ENCODE measurements at places on chromosomes 12 and 14. TPM values are rescaled to one million over a fixed set of nuclear protein-coding genes. Genes with fewer than 3 reads are reported as not detected.

SYNDIG1L gene
- 0.58 TPM for total RNA-seq

DPF3 gene
- total RNA-seq = 1.3 TPM

C3AR1 gene
- not detected for total RNA-seq

ZDHHC22 gene
- not detected for total RNA-seq

KLRD1 gene
- 0.81 TPM for total RNA-seq

C1R gene
- total RNA-seq = 45.1 TPM

ASPG gene
- 4.0 TPM for total RNA-seq

C12orf60 gene
- total RNA-seq = 1.3 TPM

KRT73 gene
- not detected for total RNA-seq

GRCh38 chr12:48024735-48025134 is 20.5 kb upstream of the COL2A1 start:
- no peaks in the 10 kb centered on the region for H3K36me3 ChIP-seq
- H3K27me3 ChIP-seq = no peaks in the 10 kb centered on the region
- no peak for DNase-seq

GRCh38 chr12:21631367-21631766 is 26.3 kb downstream of the LDHB start:
- H3K27me3 ChIP-seq = no peaks in the 10 kb centered on the region
- no peak overlapping the region for H3K27ac ChIP-seq
- H3K4me1 ChIP-seq = no peaks in the 10 kb centered on the region
- DNase-seq = no peak
- peaks cover 25% of the 10 kb centered on the region for H3K36me3 ChIP-seq

DNA sequence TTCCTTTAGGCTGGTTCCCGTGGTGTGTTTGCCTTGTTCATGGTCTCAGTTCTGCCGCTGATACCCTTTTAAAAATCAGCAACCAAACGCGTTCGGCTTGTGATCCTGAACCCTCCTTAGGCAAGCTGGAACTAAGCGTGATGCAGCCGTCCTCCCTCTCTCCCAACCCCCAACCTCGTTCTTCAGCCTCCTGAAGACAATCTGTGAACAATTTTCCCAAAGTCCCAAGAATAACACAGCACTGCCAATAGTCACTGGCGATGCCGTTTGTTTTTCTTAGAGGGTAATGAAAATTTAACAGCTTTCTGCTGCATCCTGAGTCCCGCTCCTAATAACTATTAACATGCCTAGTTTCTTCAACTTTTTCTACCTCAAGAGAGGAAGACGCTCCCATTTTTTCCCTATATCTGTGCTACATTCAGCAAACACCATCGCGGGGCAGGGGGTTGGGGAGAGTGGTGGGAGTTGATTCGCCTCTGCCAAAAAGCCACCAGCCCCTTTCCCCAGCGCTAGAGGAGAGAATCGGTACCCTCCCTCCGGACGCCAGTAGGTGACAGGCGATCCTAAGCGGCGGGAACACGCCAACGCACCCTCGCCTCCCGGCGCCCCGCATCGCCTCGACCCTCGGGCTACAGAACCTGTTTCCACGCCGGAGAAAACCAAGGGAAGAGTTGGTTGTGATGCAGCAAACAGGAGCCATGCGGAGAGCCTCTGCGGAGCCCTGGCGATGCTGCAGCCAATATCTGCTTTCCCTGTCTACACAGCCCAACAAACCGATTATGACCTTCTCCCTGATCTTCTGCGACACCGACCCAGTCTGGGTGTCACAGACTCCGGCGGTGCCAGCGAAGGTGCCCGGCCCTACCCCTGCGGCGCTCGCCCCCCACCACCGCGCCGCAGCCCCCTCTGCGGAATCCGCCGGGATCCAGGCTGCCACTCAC is 752 bp downstream of the PRICKLE1 start:
- no peaks in the 10 kb centered on the region for H3K36me3 ChIP-seq
- peak overlapping the region; percentile 88 for H3K4me3 ChIP-seq
- DNase-seq = peak; percentile 70
- H3K27ac ChIP-seq = peak overlapping the region; percentile 92
- H3K4me1 ChIP-seq = peaks cover 45% of the 10 kb centered on the region
- no peaks in the 10 kb centered on the region for H3K27me3 ChIP-seq

DNA sequence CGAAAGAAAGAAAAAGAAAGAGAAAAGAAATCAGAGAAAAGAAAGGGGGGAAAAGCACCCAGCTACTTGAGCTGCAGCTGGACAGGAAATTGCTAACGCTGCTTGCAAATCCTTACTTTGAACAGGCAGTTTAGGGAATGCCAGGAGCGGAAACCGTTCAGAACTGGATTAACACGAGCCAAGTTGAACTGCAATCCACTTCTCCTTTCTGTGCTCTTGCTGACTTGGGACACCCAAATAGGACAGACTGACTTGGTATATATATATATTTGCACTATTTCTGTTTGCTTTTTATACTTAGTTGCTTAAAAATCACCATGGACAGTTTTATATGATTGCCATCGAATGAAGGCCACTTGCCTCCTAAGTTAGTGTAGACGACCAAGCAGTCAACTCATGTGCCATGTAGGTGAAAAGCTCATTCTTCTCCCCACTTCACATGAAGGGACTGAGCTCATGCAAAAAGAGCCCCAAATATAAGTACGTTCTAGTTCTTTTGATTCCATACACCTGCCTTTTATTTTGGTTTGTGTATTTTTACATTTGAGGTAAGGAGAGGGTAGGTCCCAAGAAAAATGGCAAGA is 5.5 kb downstream of the DUSP6 start:
- H3K36me3 ChIP-seq = no peaks in the 10 kb centered on the region
- H3K27me3 ChIP-seq = peaks cover 40% of the 10 kb centered on the region
- H3K4me3 ChIP-seq = no peak overlapping the region
- DNase-seq = no peak

DNA sequence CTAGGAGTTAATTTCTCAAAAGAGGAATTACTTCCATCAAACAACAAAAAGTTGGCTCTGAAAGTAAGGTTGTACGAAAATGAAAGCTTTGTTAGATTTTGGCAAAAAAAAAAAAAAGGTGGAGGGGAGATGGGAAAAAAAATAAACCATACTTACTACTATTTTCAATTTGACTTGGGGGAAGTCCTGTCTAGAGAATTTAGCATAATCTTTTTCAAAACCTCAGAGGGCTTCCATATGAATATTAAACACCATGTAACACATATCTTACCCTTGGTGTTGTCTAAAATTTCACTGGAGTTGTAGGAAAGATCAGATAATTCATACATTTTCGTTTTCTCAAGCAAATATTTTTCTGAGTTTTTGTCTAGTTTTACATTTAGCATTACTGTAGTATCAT is 17.5 kb downstream of the GRIP1 start:
- peaks cover 9% of the 10 kb centered on the region for H3K4me1 ChIP-seq
- no peak for DNase-seq
- no peak overlapping the region for H3K4me3 ChIP-seq

- H3K4me1 ChIP-seq = peaks cover 32% of the 10 kb centered on the region
- no peaks in the 10 kb centered on the region for H3K36me3 ChIP-seq
- H3K27me3 ChIP-seq = no peaks in the 10 kb centered on the region
- DNase-seq = no peak
Measured at GRCh38 chr12:116294454-116295165, 17.1 kb upstream of the MED13L start.

GRCh38 chr12:53981634-53982565 is 3.0 kb upstream of the HOXC10 start:
- H3K4me3 ChIP-seq = no peak overlapping the region
- H3K36me3 ChIP-seq = peaks cover 3% of the 10 kb centered on the region

- H3K27me3 ChIP-seq = no peaks in the 10 kb centered on the region
- no peak overlapping the region for H3K27ac ChIP-seq
- DNase-seq = no peak
Measured at GRCh38 chr12:75660107-75660530, 148.7 kb upstream of the KRR1 start.

DNA sequence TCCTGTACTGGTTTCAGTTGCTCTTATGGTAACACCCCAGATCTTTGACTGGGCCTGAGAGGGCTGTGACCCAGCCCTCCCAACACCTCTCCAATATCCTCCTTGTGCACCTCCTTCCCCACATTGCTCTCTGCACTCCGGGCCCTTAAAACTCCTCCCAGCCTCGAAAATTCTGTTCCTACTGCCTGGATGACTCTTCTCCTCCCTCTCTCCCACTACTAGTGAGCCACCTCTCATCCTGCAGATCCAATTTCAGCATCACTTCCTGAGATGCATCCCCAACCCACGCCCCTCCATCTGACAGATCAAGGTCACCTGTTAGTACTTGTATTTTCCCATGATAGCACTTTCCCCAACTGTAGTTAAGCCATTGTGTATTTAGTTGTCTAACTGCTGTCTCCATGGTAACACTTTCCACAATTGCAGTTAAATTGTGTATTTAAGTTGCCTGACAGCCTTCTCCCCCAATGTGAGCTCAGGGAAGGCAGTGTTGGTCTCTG is 11.5 kb upstream of the NT5DC3 start:
- no peaks in the 10 kb centered on the region for H3K27me3 ChIP-seq
- DNase-seq = no peak
- peak overlapping the region; percentile 79 for H3K27ac ChIP-seq
- no peaks in the 10 kb centered on the region for H3K36me3 ChIP-seq

DNA sequence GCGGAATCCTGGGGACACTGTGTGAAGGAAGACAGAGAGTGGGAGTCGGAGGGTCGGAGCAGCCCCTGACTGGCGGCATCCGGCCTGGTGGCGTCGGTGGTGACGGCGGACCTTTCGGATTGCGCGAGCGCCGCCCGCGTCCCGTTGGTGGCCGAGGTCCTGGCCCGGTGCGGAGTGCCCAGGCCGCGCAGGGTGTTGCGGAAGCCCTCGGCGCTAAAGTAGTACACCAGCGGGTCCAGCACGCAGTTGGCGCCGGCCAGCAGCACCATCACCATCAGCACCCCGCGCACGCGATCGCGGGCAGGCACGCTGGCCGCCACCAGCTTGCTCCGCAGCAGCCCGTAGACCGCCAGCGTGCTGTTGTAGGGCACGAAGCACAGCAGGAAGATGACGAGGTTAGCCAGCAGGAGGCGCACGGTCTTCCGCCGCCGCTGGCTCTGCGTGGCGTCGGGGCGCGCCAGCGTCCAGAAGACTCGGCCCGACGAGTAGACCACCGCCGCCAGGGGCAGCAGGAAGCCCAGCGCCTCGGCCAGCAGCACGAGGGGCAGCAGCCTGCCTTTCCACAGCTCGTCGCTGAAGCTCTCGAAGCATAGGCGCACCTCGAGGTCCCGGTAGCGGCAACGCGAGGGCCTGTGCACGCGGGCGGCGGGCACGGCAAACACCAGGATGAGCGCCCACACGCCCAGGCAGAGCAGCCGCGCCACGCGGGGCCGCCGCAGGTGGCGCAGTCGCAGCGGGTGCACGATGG is 13.1 kb upstream of the CHD4 start:
- H3K27ac ChIP-seq = no peak overlapping the region
- no peaks in the 10 kb centered on the region for H3K36me3 ChIP-seq
- H3K27me3 ChIP-seq = peaks cover 17% of the 10 kb centered on the region

DNA sequence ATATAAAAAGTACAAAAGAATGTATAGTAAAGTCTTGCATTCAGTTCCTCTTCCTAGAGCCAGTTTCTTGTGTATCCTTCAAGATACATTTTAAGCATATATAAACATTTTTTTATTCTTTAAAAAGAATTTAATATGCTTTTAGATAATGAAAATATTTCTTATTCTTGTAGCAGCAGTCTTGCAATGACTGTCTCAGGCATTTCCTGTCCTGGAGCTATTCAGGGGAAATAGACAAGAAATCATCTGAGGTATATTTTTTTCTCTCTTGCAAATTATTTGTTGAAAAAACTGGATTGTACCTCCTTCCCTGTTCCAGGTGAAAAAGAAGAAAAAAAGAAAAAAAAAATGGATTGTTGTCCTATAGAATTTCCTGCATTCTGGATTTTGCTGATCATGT is 17.0 kb upstream of the ERBB3 start:
- DNase-seq = no peak
- no peak overlapping the region for H3K27ac ChIP-seq
- no peaks in the 10 kb centered on the region for H3K4me1 ChIP-seq
- no peak overlapping the region for H3K4me3 ChIP-seq
